Activated T-cell treated with anti-CD3 and anti-CD28 coated beads, Interleukin-2, amount 50 U/mL, for 4 hours (primary cell): ENCODE measurements at places on chromosomes 3 and 15. TPM values are rescaled to one million over a fixed set of nuclear protein-coding genes. Genes with fewer than 3 reads are reported as not detected.

GRCh38 chr3:141939759-141940158 is 63.3 kb downstream of the ATP1B3 start:
- DNase-seq, result no peak

GRCh38 chr3:104437891-104438290 is 928.8 kb upstream of the ALCAM start:
- no peak for DNase-seq

The DGKG gene
- 0.40 TPM for total RNA-seq

DNA sequence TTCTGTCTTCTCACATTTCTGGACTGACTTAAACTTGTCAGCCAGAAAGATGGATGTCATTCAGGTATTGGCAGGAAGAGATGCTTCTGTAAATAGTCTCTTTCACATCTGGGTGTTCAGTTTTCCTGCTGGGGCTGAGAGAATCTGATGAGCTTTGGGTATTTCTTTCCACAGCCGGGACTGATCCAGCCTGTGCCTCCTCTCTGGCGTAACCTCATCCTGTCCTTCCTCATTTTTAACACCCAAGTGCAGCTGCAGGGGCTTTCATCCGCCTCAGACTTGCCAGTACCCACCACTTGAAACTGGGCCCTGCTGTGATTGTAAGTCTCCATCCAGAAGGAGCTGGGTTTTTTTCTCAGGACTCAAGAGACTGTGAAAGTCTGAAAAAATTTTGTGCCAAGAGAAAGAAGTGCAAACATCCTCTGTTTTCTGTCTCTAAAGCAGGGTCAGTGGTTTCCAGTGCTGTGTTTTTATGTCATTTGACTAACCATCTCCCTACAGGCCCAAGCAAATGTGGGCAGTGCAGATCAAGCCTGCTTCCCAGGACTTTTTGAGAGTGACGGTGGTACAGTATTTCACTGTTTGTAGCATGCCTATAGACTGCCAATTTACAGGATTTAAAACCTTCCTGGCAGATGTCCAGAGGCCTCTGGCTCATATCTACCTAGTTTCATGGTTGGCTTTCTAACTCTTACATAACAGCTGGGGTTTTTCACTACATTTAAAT is 342.7 kb downstream of the PTPRG start:
- no peak for DNase-seq

- no peak for DNase-seq
Measured at GRCh38 chr3:56880720-56881575, 79.2 kb upstream of the ARHGEF3 start.

GRCh38 chr3:30644615-30645014 is 38.2 kb downstream of the TGFBR2 start:
- peak; percentile 55 for DNase-seq

The DOCK3 gene
- total RNA-seq, result 1.2 TPM

The ZNF592 gene
- total RNA-seq, result 30.5 TPM

The STARD5 gene
- 3.7 TPM for total RNA-seq

The CCR8 gene
- 0.87 TPM for total RNA-seq

GRCh38 chr3:158419820-158420653 is 151.0 kb upstream of the MLF1 start:
- DNase-seq, result no peak

The CHRNB4 gene
- not detected for total RNA-seq

GRCh38 chr15:59299929-59300617 is 72.6 kb downstream of the MYO1E start:
- peak; percentile 55 for DNase-seq

The ITGA11 gene
- 0.05 TPM for total RNA-seq

GRCh38 chr15:68407886-68408881 is 23.8 kb downstream of the ITGA11 start:
- DNase-seq, result no peak

DNA sequence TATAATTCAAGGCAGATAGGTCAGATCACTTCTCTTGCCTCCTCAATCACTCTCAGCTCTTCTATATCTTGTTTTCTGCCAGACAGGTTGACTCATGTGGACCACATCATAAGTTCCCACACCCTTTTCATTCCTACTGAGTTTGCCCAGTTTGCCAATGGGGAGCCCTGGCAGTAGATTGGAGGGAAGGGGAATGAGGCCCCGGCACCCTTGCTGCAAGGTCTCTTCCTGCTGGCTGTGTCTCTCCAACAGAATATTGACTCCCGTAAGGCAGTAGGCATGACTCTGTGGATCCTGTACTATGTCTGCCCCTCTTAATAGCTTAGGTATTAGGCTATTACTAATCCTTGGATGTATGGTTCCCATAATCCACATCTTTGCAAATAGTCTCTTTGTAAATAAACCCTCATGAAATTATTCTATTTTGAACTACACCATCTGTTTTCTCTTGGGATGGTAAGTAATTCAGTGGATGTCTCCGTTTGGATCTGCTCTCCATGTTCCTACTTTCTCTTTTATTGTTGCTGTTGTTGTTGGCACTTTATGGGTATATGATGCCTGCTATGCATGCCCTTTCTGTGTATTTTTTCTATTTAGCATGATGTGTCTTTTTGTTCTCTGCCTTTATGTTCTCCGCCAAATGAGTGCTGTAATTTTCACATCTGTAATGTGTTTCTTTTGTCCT is 65.5 kb upstream of the DCBLD2 start:
- DNase-seq, result no peak

DNA sequence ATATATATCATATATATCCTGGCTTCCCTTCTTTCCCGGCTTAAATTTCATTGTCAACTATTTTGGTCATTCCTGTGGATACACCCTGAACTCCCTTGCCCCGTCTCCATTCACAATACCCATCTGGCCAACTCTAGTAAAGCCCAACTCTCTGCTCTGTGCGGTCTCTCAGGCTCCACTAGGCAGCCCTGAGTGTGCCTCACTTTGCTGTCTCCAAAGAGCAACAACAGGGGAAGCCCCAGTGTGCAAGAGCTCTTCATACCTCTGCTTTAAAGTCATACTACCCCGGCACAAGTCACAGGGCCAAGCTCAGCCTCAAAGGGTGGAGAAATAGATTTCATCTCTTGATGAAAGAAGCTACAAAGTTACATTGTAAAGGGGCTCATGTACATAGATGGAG is 18.9 kb upstream of the FEM1B start:
- no peak for DNase-seq

DNA sequence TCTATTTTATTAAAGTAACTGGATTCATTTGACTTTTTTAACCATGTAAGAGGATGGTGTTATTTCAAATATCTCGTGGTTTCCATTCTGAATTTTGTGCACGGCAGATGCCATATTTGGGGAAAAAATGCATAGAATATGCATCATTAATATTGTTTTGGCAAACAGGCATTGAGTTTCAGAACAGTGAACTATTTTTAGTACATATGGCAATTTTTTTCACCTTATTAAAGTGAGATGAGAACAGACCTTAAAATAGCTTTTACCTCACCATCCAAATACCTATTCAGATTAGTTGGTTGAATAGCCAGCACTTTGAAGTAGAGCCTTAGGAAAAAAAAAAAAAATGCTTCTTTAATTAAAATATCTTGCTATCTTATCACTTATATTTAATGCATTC is 117.3 kb upstream of the FLNB start:
- DNase-seq, result no peak

The STX19 gene
- not detected for total RNA-seq
